Omental fat pad (tissue), 4 donors: ENCODE measurements at places on chromosomes 2 and 18. TPM values are rescaled to one million over a fixed set of nuclear protein-coding genes. Genes with fewer than 3 reads are reported as not detected.

PROKR1 gene
- 1.7 TPM for total RNA-seq

ARMC9 gene
- total RNA-seq = 15.9 TPM

AGPS gene
- 32.9 TPM for total RNA-seq

ZNF532 gene
- total RNA-seq = 41.7 TPM

SLC23A3 gene
- total RNA-seq = 2.7 TPM

IL1RL2 gene
- total RNA-seq = 0.31 TPM

ANKRD30BL gene
- not detected for total RNA-seq

COL6A3 gene
- total RNA-seq = 283 TPM

NDC80 gene
- total RNA-seq = 0.37 TPM

- DNase-seq = no peak
Measured at GRCh38 chr2:206611191-206611590, 31.1 kb upstream of the FAM237A start.

- DNase-seq = no peak
Measured at GRCh38 chr2:232239951-232240681, 138.4 kb upstream of the ALPP start.

- no peak for DNase-seq
Measured at GRCh38 chr18:23822590-23823385, 133.5 kb downstream of the LAMA3 start.

GRCh38 chr2:207399301-207399700, 130.5 kb upstream of the CREB1 start:
- DNase-seq = no peak

DNA sequence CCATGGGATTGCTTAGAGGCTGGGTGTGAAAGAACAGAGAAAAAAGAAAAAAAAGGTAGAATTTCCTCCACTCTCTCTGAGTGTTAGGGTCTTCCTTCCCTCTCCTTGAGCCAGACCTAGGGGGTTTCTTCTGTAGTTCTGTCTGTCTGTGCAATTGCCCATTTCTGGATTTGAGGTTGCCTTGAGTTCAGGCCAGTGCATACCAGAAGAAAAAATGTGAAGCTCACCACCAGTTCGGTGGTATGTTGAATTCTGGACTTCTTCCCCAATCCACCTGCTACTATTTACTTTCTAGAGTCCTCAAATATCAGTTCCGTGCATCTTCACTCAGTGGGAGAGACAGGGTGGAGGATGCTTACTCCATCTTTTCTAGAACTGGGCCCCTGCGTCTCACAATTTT, 15.3 kb upstream of the SELENOI start:
- DNase-seq = no peak

DNA sequence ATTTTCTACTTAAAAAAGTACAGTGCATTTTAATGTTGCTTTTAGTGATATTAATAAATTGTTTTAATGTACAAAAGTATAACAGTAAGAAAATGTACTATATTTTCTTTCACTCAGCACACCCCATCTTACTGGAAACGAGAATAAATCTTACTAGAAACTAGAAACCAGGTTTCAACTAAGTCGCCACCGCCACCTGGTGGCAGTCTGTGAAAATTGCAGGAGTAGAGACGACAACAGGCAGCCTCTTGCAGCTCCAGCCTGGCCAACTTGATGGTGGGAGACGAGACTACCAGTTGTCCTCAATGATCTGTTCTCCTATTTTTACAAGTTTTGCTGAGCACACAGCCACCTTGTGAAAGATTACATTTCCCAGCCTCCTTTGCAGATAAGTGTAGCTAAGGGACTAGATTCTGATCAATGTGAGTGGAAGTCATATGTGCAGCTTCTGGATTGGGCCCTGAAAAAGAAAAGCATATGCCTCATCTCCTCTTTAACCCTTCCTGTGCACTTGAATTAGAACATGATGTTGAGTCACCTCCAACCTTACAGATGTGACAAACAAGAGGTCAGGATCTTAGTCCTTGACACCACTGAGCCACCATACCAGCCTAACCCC, 8.7 kb downstream of the OTOF start:
- DNase-seq = no peak

- no peak for DNase-seq
Measured at GRCh38 chr2:106521016-106521415, 33.9 kb downstream of the CD8B2 start.

DNA sequence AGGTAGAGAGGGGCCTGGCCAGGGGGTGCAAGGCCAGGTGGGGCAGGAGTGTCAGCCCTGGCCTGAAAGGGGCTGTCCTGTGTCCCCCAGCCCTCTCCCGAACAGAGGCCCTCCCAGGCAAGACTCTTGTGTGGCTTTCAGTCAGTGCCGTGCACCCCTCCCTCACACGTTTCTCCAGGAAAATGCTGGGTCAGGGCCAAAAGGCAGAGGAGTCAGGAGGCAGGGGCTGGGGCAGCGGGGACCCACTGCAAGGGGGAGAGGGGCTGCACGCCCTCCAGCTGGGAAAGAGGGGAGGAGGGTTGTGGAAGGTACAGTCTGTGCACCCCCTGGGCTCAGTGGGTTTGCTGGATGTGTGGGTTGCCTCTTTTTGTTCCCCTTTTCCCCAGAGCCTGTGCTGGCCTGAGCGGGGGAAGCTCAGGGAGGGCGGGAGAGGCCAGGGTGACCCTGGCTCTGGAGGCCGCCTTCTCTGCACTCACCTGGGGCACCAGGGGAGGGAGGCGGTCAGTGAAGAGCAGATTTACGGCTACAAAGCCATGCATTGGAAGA, 4.1 kb downstream of the KCNF1 start:
- DNase-seq = no peak

- DNase-seq = no peak
Measured at GRCh38 chr2:128642316-128642715, 323.6 kb upstream of the HS6ST1 start.

GRCh38 chr2:231781798-231782726, 980 bp upstream of the PDE6D start:
- DNase-seq = no peak

DNA sequence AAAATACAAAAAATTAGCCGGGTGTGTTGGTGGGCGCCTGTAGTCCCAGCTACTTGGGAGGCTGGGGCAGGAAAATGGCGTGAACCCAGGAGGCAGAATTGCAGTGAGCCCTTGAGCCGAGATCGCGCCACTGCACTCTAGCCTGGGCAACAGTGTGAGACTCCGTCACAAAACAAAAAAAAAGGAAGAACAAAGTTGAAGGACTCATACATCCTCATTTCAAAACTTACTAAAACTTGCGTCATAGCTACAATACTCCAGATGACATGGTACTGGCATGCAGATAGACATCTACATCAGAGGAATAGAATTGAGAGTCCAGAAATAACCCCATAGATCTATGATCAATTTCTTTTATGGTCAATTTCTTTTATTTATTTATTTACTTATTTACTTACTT, 13.6 kb upstream of the CYP27C1 start:
- no peak for DNase-seq

DNA sequence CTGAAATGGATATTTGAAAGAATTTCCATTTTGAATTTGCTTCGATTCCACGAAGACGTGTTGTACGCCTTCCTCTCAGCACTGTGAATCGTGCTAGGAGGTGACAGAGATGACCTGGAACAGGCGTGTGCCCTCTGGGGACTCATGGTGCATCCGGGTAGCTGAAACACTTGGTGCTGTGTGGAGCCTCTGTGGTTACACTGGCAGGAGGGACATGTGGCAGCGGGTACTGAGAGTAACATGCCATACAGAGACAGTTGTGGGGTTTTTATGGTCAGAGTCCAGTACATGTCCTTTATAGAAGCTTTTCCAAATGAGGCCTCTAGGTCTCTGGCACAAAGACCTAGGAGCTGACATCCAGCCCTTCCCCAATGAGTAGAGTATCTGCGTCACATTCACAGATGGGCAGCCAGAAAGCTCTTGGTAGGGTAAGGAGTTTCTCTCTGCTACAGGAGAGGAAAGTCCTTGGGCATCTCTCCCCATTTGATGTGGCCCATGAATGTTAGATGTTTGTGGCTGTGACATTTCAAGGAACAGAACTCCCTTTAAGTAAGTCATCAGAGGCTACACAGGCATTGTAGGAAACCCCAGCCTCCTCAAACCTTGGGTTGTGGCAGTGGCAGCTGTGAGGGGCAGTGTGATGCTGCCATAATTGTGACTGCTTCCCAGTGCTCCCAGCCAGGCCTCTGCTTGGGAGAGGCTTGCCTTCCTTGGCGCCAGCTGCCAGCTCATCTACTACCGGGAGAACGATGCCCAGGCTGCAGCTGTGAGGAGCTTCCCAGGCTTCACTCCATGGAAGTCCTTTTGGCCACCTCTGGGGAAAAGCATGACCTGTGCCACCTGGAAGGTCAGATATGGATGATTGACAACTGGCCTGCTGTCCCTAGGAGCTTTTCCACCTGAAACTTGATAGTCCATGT, 80.6 kb downstream of the ACOXL start:
- no peak for DNase-seq

DNA sequence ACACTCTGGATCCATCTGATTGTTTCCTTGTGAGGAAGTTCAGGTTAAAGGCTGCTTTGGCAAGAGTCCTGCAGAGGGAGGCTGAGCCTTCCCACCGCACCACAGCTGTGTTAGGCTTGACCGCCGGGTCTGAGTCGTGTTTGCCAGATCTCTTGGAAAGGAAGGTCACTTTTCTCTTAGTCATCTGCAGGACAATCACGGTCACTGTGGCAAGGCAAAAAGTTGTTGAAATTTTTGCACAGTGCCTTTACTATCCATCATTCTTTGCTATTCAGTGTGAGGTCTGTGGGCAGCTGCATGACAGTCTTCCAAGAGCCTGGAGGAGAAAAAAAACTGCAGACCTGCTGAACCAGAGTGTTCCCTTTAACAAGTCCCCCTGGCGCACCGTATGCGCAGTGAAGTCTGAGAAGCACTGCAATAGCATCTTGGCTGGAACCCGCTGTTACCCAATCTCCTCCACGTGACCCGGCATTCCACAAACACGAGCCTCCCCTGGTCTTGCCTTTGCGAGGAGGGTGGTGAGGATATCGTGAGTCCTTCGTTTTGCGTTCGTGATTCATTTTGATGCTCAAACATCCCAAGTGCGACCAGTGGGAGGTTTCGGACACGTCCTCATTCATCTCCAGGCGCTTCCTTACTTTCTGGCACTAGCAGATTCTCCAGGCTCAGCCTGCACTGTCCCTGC, 23.0 kb downstream of the BIN1 start:
- DNase-seq = peak; percentile 86

DNA sequence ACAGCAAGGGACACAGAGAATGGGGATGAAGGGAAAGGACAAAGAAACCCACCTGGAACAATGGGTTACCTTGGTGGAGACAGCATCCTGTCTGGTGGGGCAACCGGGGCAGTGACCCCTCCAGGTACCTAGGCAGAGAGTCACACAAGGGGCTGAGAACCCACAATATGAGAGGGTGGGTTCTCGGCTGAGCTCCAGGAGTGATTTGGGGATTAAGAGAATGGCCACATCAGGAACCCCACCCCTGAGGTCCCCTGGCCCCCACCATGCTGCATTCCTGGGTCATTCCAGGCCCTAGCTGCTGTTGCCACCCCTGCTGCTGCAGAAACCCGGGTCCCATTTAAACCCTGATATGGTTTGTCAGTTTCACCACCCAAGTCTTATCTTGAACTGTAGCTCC, 172.3 kb downstream of the RTP5 start:
- DNase-seq = no peak

GRCh38 chr2:206543073-206543472, 99.2 kb upstream of the FAM237A start:
- no peak for DNase-seq

DNA sequence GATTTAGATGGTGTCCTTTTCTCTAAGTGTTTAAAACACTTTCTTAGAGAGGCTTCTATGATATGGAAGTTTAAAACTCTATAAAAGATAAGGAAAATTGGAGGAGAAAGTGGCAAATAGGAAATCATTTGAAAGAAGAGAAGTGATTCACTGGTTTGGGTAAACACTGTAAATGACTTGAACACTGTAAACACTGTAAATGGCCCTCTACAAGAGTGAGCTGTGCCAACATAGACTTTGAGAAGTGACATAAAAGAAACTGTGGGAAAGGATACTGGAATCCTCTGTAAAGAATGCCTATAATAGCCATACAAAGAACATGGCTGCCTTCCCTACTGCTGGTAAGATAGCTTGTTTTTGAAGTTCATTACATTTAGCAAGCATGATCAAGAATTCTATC, 210.9 kb upstream of the SIX3 start:
- DNase-seq = no peak

- no peak for DNase-seq
Measured at GRCh38 chr2:73289304-73289703, 4.0 kb downstream of the EGR4 start.

GRCh38 chr2:145015561-145015960, 495.6 kb upstream of the ZEB2 start:
- no peak for DNase-seq

GRCh38 chr18:49745045-49746014, 68.0 kb downstream of the ACAA2 start:
- DNase-seq = no peak

DNA sequence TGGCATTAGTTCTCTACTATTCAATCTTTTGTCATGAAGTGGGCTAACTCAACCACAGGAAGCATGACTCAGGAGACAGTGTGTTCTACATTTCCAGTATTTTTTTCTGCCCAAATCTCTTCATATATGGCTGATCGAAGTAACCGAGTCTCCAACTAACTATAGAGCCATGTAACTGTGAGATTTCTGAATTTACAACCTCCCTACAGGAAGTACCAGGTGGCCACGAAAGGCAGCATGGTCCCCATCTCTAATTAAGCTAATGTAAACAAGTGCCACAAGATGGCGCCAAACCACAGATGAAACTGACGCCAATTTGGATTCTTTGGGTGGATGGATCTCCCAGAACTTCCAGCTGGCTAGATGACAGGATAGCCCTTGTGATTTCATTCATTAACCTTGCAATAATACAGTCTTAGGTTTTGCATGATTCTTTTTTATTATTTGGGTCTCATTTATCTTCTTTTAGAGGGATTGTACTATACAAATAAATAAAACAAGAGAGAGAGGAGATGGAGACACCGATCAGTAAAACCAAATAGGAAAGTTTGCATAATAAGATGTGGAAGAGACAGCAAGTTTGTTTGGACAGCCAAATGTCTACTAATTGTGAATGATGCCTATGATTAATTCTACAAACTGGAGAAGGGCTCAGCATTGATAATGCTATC, 18.3 kb upstream of the ARHGAP15 start:
- DNase-seq = peak; percentile 33

DNA sequence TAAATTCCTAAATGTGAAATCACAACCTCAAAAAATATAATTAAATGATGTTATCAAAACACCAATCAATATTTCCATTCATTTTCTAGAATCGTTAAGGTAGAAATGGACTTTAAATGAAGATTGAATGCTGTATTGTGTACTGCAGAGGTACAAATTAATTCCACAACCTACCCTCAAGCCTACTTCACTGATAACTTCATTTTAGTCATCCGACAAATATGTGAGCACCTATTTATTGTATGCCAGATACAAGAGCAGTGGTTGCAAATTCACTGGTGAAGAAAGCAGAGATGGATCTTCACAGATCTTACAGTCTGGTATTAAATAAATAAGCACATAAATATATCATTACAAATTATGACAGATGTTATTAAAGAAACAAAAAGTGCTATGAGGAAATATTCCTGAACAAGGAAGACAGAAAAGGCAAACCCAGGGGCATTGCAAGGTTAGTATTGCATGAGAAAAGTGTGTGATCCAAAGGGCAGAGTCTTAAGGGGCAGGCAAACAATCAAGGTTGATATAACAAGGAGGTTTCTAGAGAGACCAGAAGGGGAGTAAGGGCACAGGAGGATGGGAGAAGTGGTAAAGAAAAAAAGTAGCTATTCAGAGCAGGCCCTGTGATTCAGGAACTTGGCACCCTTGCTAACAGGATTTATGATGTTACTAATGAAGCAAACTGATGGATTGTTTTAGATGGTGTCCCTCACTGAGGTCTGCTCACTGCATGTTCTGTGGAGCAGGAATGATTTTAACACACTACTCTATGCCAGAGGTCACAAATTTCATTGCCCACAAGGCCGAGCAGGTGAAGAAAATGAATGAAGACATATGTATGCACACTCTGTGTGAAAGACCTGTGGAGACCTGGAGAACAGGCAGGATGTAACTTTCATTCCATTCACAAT, 128.0 kb upstream of the CCDC150 start:
- no peak for DNase-seq
